ENCODE measurements at places on chromosomes 1 and 21.

GRCh38 chr1:56019922-56020321, 559.4 kb downstream of the PLPP3 start:
- no peak for DNase-seq

DNA sequence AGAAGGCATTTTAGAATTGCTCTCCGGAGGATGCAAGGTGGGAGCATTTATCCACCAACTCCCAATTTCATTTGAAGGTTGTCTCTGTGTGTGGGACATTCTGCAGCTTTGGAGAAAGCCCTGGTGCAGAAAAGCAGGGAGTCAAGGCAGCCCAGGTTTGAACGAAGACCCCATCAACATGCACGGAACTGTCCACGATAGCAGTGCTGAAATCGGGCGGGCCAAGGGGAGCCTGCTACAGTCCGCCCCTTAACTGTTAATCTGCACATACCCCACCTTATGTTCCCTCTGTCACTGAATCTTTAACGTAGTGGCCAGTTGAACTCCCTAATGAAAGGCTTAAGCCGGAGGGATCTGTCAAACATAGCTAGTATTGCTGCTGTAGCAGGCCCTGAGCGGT, 68.8 kb upstream of the C1orf174 start:
- no peak for DNase-seq

DNA sequence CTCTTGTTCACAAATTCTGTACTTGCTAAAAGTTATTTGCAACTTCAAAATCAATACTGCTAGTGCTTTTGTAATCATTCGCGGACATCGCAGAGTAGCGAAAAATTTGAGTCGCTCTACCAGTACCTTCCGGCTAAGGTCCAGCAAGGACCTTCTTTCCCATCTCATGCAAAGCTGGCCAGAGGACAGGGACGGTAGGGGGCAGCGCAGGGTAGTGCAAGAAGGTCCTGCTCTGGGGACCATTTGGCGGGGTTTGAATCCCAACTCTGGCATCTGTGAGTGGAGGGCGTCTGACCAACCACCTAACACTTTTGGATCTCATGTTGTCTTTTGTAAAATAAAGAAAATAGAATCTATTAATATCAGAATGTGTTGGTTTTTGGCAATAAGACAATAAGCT, 258.3 kb downstream of the SPATA17 start:
- DNase-seq = no peak

DNA sequence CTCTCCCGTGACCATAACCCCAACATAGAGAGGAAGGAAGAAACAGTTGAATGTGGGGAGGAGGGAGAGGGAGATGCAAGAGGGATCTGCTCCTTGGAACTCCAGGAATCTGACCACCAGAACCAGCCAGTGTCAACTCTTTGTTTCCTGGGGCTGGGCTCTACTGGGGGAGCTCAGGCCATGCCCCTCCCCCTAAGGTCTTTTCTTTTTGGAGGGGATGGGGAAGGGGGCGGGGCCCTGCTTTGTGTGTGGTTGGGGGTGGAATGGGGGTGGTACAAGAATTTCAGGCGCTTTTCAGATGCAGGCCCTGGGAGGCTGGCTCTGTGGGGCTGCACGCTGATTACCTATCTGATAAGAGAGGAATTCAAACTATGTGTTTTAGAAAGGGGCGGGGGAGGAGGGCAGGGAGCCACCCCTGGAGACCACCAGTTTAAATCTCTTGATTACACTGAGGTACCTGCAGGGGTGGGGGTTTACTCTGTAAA, 8.3 kb downstream of the LIN28A start:
- DNase-seq = no peak

DNA sequence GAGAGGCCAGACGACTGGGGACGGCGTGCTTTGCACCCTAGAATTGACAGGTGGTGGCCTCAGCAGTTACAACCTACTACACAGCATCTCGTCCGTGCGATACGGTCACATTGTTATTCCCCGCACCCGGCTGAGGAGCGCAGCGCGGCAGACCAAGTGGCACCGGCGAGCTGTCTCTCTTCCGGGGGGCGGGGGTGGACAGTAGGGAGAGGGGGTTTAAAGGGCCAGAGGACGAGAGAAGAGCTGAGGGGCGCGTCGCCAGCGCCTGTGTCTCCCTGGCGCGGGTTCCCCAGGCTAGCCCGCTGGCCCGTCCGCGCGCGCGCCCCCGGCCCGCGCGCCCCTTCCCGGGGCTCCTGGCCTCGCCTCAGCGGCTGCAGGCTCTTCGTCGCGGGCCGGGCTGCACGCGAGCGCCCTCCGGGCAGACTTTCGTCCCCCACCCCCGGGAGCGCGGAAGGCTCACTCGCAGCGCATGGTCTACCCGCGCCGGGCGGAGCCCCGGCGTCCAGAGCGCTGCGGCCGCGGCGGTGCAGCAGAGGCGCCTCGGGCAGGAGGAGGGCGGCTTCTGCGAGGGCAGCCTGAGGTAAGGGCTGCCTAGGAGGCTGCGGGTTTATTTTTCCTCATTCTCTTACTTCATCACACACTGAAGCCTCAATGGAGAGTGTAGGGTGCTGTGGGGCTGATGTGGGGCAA, at the start of gene PDE4B:
Gene PDE4B (plus strand): TSS at position 227 of the 690 bp plus-strand sequence.
- no peak for DNase-seq

DNA sequence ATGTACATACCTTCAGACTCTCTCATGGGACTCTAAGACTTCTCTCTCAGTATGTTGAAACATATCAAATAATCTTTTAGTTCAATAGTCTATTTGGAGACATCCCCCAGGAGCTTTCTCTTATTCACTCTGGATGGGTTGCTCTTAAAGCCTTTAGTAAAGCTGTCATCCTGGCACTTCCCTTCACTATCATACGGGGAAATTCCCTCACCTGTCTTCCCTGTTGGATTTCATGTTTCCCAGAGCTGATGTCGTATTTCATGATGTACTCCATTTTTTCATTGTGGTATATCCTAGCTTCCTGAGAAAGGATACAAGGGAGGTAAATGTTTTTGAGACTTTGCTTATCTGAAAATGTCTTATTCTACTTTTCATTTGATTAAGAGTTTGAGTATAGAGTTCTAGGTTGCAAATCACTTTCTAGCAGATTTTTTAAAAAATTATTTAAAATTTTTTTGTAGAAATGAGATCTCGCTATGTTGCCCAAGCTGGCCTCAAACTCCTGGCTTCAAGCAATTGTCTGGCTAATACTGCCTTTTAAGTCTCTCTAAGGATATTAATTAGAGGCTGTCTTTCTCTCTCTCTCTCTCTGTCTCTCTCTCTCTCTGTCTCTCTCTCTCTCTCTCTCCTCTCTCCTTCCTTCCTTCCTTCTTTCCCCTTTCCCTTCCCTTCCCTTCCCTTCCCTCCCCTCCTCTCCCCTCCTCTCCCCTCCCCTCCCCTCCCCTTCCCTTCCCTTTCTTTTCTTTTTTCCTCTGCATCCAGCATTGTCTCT, 17.0 kb upstream of the MACF1 start:
- no peak for DNase-seq

- DNase-seq = no peak
These were observed 18.0 kb downstream of the SLAMF1 start for GRCh38 chr1:160628799-160629263.

DNA sequence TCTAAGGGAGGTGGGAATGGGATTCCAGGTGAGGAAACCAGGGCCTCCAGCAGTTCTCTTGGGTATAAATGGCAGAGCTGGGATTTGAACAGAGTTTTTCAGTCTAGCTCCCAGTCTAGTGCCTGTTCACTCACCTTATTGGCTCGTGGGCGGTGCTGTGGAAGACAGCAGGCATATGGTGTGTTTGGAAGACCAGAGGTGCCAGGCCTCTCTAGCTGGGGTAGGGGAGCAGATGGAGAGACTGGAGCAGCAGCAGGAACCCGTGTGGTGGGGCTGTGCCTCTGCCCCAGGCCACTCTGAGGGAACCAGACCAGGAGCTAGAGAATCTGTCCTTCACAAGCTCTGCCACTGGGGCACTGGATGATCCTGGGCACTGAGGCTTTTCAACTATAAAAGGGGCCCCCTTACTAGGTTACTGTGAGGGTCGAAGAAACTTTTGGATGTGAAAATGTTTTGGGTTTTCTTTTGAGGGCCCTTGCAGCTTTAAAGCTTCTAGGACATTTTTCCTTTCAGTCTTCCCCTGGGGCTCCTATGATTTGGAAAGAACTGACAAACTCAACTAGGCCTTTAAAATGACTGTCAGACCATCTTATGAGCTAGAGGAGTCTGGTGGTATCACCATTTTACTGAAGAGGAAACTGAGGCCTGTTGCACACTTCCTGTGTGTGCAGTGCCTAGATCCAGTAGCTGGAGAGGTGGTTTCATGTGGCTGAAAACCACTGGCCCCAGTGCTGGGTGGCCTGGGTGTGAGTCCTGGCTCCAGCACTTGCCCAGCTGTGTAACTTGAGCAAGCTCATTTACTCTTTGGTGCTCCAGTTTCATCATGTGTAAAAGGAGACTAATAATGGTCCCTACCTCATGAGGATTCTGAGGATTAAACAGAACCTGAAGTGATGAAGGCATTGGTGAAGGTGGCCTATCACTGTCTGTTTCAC, 6.1 kb downstream of the DMRTB1 start:
- no peak for DNase-seq

- DNase-seq = no peak
These were observed 102.8 kb upstream of the JUN start for GRCh38 chr1:58886611-58887010.

- DNase-seq = no peak
These were observed 44.0 kb downstream of the ATP6V1G3 start for GRCh38 chr1:198496216-198497143.

GRCh38 chr1:44760876-44761275, 14.5 kb upstream of the RPS8 start:
- no peak for DNase-seq

DNA sequence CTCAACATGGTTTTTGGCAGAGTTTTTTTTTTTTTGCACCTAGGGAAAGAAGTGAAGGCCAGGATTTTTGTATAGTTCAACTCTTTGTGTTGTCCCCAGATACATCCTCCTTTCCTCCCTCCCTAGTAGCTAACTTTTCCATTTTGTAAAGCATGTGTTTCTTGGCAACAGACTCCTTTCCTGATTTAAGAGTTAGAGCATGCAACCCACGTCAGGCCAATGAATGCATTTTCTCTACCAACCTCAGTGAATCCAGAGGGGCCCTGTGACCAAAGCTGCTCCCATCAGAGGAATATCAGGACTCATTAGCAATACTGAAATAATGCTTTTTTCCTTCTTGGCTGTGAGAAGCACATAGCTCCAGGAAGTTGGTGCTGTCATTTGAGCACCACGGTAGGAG, 287.2 kb downstream of the LMO4 start:
- DNase-seq = no peak

- no peak for DNase-seq
These were observed 180.4 kb upstream of the GALNT2 start for GRCh38 chr1:229886636-229887035.

DNA sequence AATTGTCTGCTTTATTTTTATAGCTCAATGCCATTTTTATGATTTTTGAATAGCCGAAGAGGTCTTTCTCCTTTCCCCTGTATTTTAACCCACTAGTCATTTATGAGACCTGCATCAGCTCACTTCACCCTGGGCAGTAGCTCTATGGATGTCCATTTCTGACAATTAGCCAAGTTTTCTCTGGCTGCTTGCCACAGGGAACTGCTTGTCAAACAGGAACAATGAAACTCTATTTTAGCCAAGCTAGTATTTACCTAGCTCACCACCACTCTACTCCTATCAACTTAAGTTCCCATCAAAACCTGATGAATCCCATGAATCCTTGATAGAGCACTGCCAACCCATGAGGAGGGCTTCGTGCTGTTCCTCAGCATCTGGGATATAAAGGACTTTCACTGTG, 406.7 kb downstream of the RWDD3 start:
- no peak for DNase-seq

- DNase-seq = no peak
These were observed 39.0 kb upstream of the TMEM52 start for GRCh38 chr1:1958071-1958541.

DNA sequence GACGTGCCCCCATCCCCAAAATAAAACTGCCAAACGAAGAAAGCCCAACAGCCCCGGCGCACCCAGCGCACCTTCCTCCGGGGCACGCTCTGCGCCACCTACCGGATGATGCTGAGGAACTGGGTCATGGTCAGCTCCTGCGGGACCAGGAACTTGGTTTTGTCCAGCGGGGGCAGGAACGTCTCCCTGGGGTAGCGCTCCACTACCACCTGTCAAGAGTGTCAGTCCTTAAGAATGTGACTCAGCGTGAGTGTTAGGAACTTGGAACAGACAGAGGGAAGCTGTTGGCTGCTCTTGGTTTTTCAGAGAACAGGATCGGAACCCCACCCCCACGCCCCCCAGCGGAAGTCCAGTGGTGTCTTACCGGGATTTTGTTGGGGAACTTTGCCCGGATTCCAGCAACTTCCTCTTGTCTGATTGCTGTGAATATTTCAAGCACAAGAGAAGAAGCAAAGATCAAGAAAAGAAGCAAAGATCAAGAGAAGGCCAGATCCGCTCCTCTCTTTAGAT, 431 bp downstream of the MAP1LC3C start:
- peak; percentile 23 for DNase-seq

- no peak for DNase-seq
These were observed 177.8 kb downstream of the PSMG1 start for GRCh38 chr21:39005502-39005787.

- DNase-seq = no peak
These were observed 3.2 kb downstream of the CDKN2C start for GRCh38 chr1:50973255-50973654.

DNA sequence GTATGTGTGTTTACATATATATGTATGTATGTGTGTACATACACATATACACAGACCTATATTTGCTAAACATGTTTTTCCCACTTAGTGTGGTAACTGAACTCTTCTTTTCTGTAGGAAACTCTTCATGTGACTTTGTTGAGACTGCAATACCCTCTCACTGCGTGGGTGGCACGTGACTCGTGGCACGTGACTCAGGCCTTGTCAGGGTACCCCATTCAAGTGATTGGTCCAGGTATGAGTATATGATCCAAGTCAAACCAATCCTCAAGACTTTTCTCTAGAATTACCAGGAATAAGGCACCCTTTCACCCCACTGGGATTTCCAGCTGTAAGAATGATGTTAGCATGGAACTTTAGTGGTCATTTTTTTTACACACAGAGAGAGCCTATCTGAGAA, 149.2 kb upstream of the KCNK2 start:
- DNase-seq = no peak

DNA sequence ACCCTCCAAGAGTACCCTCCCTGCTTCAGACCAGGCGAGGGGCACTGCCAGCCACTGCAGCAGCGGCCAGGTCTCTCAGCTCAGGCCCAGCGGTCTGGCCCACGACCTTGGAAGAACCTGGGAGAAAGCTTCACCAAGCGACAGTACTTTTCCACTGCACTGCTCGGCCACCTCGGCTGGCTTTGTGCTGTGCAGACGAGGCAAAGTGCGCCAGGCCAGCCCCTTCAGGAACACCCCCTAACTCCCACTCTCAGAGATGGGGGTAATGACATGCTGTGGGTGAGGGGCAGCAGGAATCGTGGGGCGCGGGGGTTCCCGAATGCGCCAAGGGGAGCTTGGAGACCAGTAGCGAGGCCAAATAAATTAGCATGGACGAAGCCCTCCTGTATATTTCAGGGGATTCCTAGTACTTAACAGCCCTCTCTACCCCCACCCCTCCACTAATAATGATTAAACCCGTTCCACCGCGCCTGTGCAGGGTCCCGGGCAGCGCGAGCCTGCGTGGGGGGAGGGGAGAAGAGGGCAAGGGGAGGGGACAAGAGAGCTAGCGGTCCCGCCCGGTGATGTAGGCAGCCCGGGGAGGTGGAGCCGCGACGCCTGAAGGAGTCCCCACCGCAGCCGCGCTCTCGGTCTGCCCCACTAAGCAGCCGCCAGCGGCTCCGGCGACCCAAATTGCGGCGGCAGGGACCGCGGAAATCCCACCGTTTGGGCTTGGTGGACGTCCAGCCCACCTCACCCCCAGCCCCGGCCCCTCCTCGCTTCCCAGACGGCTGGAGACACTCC, at the start of gene FAM43B:
Gene FAM43B (plus strand): TSS at position 629 of the 783 bp plus-strand sequence. CDS start 401 bp downstream, outside the sequence.
- no peak for DNase-seq

- DNase-seq = no peak
These were observed 22.2 kb upstream of the TMEM52 start for GRCh38 chr1:1941211-1941841.

All from stimulated activated CD8-positive, alpha-beta memory T cell treated with anti-CD3 and anti-CD28 coated beads, Interleukin-15, amount 100 ng/mL, for 24 hours (primary cell).